ENCODE measurements at places on chromosomes 13 and 19.
A peak's percentile ranks its signal among the peaks of the same experiment; 100 is the strongest.

- no peak for DNase-seq
Measured at GRCh38 chr13:31014456-31014855, 82.0 kb downstream of the TEX26 start.

GRCh38 chr13:106513025-106513983, 22.2 kb downstream of the EFNB2 start:
- DNase-seq: no peak

GRCh38 chr19:18543814-18544475, 572 bp upstream of the FKBP8 start:
- DNase-seq: peak; percentile 29

- no peak for DNase-seq
Measured at GRCh38 chr13:30647824-30648521, 30.3 kb downstream of the USPL1 start.
